ENCODE measurements at places on chromosomes 2 and 18.

- DNase-seq, result no peak
Observed at GRCh38 chr2:14702258-14702657, 69.7 kb downstream of the LRATD1 start.

- no peak for DNase-seq
Observed at GRCh38 chr2:24403832-24404212, 43.5 kb upstream of the ITSN2 start.

DNA sequence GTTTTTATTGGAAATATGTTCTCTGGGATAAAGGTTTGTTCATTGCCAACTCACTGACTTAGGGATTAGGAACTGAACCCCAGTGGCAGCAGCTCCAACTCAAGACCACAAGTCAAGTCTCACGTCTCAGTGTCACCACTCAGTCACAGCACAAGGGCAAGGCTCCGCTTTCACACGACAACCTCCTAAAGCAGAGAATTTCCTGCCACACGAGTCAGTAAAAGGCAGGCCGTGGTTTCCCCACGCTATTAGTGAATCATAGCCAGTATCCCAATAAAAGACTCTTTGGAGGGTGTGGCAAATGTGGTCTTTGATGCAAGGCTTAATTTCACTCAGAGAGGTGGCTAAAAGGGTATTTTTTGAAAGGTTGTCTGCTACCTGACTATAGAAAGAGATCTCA lies 57.6 kb downstream of the PIEZO2 start:
- no peak for DNase-seq

DNA sequence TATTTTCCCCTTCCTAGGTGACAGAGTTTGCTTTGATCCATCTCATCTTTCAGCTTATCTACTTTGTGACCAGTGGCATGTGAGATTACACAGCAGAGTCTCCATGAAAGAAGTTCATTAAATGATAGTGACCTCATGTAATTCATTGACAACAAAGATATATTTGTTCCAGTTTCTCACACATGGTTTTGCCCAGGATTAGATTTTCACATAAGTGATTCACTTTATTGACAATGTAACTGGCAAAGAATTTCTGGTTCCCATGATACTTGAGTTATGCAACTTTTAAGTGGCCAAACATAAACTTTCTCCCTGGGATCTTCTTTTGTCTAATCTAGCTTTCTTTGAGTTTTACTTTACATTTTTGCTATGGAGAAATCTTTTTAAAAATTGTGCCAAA lies 50.0 kb downstream of the MC4R start:
- no peak for DNase-seq

DNA sequence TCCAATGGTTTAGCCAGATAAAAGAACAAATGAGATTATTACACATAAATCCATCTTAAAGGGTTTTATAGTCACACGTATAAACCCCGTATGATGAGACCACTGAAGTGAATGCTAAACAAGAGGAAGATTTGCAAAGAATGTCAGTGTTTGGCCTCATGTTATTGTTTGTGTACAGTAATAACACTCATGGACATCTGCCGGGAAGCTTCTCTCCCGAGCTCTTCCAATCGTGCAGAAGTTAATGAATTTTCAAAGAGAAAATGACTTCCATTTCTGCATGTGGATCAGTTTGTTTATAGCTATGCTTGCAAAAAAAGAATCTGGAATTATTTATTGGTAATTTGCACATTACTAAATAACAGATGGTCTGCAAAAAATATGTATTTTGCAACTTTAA lies 88.5 kb upstream of the APCDD1 start:
- DNase-seq, result no peak

DNA sequence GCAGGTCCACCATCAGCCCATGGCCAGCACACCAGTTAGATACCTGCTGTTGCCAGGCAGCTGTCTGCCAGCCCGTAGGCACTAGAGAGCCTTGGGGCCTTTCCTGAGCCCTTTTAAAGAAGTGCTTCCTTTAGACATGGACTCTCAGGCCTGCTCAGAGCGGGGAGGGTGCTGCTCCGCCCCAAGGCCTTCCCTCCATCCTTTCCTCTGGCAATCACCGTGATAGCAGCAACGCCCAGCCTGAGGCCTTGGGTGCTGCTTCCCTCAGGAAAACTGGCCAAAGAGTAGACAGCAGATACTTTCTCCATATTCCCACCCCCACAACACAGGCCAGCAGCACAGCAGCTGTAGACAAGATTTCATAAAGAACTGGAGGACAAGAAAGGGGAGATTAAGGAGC lies 22.3 kb upstream of the C1QL2 start:
- DNase-seq, result no peak

DNA sequence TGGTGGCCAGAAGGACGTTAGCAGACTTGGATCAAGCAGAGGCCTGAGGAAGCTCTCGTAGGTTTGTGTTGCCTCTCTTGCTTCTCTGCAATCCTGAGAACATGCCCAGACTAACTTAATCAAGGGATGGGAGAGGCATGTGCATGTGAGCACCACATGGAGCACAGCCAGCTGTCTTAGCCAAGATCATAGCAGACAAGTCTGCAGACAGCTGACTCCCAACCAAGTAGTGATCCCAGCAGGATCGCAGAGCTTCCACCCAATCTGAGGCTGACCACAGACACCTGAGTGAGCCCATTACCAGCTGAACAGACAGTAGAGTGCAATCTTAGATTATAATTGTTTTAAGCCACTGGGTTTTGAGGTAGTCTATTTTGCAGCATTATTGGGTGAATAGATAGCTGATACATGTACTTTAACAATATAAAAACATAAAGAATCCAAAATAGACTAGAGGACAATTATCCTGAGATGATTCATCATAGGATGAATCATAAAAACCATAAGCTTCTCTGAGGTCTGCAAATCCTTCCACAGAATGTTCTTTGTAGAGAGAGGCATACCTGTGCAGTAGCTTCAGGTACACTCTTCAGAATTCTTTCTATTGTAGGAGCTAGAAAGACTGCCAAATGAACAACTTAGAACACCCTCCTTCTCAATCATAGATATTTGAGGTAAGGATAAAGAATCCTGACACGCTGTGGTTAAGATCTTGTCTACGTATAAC lies 25.2 kb upstream of the FAM110C start:
- DNase-seq, result no peak

GRCh38 chr2:190515687-190516086 lies 18.8 kb downstream of the NEMP2 start:
- no peak for DNase-seq

GRCh38 chr2:107267086-107267485 lies 381.1 kb upstream of the ST6GAL2 start:
- no peak for DNase-seq

Measured in stimulated activated CD8-positive, alpha-beta memory T cell treated with anti-CD3 and anti-CD28 coated beads, Interleukin-7, amount 100 ng/mL, for 48 hours (primary cell).